ENCODE measurements at places on chromosomes 4 and X.

- no peak for DNase-seq
Measured at GRCh38 chr4:94544811-94545210, 93.1 kb downstream of the PDLIM5 start.

GRCh38 chr4:64341711-64342110 is 67.5 kb downstream of the TECRL start:
- no peak for DNase-seq

DNA sequence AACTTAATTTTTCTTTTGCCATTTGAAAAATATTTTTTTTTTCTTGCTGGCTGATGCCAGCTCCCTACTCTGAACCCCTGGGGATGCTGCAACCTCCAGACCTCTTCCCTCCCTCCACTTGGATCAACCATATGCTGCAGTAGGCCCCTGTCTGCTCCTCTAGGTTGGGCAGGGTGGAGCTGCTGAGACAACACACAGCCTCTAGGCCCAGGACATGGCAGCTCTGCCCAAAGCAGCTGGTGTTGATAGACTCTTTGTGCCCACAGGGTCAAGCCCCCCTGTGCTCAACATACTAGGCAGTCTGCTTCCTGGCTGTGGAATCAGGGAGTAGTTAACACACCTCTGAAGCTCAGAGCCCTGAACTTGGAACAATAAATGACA is 19.9 kb upstream of the CLNK start:
- no peak for DNase-seq

GRCh38 chrX:7219153-7219705 is 71.3 kb upstream of the PUDP start:
- DNase-seq, result no peak

DNA sequence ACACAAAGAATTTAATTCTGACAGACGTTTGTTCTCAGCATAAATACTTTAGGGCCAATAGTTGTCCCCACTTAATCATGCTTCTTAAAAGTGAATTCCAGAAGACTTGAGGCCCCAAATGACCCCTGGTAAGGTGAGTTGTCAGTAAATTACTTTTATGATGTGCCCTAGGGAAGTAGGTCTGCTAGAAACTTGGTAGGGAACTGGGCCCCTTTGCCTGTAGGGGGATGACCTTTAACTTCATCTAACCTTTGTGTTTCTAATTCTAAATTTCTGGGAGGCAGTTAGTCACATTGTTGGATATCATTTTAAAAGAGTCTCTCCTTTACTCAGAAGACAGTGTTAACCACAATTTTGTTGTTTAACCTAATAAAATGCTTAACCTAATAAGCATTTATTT is 28.8 kb downstream of the HHIP start:
- DNase-seq, result no peak

DNA sequence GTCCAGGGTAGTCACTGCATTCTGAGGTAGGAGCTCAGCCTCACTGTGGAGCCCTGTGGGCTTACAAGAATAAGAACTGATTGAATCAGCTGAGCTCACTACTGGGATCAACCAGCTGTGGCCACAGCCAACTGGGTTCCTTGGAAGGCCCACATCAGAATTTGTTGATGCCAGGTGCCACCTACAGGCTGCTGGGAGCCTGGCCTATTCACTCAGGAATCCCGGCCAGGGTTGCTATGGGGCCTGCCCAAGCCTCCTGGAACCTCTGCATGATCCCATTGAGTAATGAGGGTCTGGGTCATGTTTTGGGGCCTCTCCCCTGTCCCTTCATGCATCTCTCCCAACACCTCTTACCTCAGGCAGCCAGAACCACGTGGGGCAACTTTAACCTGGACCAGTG is 53.9 kb upstream of the KIAA1210 start:
- peak; percentile 18 for DNase-seq

DNA sequence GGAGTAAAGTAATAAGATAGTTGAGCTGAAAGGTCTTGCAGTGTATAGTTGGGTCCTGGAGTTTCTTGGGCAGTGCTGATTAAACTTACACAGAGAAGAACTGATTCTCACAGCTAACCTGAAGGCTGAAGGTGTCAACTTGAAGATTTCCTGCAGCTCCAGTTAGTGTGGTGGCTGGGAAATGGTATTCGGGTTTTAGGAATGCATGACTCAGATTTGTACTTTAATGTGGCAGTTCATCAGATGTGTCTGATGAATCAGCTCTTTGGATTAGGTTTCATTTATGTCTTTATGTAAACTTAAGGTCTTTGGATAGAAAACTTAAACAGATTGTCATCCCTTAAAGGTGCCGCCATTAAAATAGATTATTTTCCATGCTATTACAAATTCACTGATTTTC is 200.0 kb downstream of the IL1RAPL1 start:
- no peak for DNase-seq

- DNase-seq, result peak; percentile 98
Measured at GRCh38 chr4:74230902-74231499, 73.1 kb downstream of the MTHFD2L start.
